ENCODE measurements at places on chromosomes 5 and 9.
A peak's percentile ranks its signal among the peaks of the same experiment; 100 is the strongest.

DNA sequence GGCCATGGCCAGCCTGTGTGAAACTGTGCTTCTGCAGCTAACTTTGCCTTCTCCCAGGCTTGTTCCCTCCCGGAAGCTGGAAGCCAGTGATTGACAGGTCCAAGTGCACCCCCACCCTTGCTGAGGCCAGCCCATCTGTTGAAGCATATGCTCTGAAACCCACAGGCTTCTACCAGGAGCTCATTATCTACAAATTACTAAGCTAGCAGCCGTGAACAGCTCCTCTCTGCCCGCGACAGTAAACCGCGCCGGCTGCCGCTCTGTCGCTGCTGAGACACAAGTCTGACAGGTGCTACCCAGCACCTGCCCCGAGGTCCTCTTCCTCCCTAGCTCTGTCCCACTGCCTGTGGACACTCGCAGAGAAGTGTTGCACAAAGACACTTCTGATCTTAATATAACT is 490.9 kb downstream of the GADD45G start:
- peak; percentile 91 for DNase-seq

GRCh38 chr9:114641967-114642366 is 15.6 kb downstream of the TEX53 start:
- DNase-seq: no peak

- no peak for DNase-seq
Observed at GRCh38 chr5:81895307-81895706, 76.5 kb upstream of the ATG10 start.

GRCh38 chr9:113892861-113893491 is 16.9 kb downstream of the ZNF618 start:
- no peak for DNase-seq

DNA sequence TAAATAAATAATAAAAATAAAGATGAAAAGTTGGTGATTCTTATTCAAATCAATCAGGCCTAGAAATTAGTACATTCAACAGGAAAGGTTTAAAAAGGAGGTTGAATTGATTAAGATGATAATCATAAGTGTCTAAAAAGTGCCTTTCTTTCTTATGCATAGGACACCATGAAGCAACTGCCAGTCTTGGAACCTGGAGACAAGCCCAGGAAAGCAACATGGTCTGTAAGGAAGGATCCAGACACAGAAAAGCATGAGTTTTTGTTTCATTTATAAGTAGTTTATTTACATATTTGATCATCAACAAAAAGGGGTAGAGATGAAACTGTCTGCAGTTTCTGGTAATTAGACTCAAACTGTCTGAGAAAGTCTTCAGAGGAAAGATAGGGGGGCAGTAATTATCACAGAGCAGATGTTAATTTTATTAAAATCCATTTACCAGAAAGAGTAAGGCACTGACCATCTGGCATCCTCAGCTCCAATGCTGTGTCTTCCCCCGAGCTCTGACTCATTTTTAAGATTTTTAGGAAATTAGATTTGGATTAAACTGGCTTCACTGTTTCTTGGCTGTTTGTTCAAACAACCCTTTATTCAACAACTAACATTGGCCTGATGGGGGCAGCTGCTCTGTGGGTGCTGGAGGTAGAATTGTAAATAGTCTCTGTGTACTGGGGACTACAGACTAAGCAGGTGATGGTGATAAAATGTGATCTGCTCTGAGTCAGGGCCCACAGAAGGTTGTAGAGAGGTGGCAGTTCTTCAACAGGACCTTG is 2.7 kb downstream of the RABEPK start:
- peak; percentile 3 for DNase-seq

DNA sequence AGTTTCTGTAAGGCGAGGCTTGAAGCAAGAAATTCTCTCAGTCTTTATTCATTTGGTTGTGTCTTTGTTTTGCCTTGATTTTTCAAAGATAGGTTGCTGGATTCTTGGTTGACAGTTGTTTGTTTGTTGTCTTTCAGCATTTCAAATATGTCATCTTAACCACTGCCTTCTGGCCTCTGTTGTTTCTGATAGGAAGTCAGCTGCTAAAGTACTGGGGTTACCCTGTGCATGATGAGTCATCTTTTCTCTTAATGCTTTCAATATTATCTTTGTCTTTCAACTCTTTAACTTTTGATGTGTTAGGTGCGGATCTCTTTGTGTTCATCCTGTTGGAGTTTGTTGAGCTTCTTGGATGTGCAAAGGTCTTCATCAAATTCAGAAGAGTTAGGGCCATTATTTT is 1571.3 kb downstream of the MAT2B start:
- DNase-seq: no peak

DNA sequence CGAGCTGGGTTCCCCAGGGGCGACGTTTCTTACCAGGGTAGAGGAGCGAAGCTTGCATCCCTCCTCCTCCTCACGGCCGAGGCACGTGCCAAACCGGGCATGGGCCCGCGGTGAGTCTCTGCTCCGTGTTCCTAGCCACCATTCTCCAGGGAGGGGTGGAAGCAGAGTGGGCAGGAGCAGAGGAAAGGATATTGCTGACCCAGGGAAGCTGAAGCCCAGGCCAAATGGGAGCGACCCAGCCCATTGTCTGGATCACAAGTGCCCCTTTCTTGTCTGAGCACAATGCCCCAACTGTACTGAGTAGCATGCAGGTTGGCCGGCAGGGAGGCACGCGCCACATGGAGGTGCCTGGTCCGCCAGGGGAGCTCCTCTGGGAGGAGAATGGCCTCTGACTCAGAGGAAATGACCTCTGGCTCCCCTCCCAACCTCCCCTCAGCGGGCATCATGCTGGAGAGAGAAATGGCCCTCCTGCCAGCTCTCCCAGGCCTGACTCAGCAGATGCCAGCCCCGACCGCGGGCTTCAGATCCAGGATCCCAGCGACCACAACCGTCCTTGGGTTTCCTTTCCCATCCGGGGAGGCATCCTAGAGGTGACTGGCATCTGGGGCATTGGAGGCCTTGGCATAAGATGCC is 1.1 kb downstream of the PRR7 start:
- no peak for DNase-seq

DNA sequence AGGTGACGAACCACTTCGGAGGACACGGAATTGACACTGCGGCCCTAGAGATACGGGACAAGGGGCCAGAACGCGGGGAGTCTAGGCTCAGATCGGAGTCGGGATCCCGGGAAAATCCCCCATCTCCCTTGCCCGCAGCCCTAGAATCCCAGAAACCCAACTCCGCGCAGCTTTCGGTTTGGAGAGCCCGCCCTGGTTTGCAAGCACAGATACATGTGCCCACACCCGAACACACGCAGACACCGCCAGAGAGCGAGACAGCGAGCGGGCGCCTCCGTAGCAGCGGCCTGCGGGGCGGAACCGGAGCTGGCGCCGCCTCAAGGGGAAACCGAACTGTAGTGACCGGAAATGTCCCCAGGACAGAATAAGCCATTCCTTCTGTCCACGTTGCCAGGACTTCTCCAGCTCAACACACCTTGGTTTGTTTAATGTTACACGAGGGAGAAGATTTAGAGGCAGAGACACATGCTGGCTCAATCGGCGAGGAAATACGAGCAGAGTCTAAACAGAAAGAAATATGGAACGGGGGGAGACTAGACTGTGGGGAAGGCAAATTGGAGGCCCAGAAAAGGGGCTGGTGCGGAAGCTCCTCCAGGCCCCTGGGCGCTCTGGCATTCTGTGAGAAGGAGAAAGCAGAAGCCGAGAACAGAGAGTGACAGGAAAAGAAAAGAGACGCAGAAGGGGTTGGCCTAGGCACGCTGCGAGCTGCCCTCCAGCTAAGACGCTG is 2.9 kb upstream of the PAX5 start:
- DNase-seq: no peak

DNA sequence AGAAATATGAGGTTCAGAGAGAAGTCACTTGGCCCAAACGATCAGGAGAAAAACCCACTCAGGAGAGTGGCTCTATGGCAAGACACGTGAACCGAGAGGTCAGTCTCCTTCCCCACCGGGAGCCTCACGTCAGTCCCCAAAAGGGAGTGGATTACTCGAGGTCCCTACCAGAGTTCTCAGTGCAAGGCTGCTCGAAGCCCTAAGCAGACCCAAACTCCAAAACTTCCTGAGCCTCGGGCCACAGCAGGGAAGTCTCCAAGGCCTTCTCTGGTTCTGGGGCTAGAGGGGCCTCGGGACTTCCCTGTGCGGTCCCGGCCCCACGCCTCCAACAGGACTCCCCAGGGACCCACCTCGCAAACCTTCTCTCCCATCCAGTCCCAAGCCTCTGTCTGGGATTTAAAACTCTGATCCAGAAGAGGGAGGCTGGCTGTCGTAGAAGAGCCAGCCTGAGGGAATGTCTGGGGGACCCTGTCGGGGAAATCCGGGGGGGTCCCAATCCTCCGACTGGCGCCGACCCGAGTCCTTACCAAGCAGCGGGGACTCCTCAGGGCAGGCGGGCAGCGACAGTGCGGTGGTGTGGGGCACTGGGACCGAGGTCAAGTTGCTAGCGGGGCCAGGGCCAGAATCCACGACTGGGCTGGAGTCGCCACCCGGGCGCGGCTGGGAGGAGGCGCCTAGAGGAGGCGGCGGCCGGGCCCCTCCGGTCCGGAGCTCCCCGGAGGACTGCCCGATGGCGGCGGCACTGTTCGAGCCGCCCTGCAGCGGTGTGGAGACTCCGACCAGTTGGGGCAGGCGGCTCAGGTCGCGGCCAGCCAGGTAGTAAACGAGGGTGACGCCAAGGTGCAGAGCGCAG is 679 bp downstream of the B4GALT1 start:
- no peak for DNase-seq

DNA sequence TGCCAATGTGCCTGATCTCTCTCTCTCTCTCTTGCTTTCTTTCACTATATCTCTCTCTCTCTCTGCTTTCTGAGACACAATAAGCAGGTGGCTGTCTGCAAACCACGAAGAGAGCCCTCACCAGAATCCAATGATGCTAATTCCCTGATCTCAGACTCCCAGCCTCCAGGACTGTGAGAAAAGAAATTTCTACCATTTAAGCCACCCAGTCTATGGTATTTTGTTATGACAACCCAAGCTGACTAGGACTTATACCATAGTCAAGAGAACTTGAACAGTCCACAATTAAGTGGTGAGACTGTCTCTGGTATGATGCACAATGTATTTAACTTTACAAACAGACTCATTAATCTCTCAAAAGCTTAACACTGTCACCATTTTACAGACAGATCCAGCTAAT is 67.0 kb downstream of the NFIB start:
- no peak for DNase-seq

DNA sequence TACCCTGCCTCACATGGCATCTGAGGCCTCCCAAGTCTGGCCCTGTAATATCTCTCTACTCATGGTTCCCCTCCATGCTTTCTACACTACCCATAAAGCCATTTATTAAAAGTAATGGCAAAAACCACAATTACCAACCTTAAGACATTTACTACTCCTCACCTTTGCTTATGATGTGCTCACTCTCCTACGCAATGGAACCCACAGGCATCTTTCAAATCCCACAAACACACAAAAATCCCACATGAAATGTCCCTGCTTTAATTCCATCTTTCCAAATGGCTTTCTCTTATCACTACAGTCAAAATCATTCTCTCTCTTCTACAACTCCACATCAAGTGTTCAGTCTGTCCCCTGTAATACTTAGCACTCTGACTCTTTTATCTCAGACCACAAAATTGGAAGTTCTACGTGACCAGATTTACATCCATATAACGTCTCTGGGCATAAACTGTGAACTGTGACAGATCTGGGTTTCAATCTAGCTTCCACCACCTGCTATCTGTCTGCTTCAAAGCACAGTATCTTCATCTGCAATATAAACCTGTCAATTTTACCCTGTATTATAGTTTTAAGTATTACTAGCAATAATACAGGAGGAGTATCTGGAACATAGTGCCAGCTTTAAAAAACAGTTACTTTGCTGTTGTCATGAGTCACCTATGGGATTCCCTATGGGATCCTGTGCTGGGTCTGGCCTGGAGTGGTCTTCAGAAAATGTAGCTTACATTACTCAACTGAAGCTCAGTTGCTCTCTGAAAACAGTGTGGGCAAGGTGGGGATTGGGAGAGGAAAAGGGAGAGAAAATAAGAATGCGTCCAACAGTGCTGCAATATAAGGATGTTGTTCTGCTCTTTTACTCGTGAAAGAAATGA is 137.1 kb upstream of the TRIM32 start:
- DNase-seq: no peak

DNA sequence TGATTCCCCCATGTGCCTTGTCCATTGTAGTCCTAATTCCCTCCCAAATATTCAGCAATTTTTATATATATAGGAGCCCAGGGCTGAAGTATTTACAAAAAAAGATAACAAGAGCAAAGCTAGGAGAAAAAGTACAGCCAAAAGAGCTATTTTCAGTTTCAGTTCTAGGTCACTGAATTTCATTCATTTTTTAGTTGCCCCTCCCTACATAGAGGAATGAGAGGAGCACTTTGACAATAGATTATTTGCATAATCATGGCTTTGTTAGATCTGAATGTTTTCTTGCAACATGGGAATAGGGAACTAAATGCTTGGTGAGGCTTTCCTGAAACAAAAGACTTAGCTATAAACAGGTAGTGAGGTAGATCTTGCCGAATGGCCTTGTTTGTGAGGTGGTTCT is 15.3 kb upstream of the F2RL2 start:
- DNase-seq: no peak

- no peak for DNase-seq
Observed at GRCh38 chr5:36653044-36653705, 46.8 kb downstream of the SLC1A3 start.

DNA sequence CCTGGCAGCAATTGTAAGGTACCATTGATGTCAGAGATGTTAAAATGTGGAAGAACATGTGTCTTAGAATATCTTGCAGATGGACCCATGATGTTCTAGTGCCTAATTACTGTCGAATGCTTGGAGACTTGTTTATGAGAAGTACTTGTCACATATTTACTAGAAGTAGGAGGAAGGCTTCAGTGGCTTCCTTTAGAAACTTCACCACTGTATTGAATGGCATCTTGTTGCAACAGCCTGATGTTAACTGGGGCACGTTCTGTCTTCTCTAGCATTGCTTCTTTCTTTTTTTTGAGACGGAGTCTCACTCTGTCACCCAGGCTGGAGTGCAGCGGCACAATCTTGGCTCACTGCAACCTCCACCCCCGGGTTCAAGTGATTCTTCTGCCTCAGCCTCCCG is 16.5 kb downstream of the UGCG start:
- DNase-seq: no peak

All from NCI-H1694 (cell line).